ENCODE measurements at places on chromosomes 16 and 17. TPM values are rescaled to one million over a fixed set of nuclear protein-coding genes. Genes with fewer than 3 reads are reported as not detected.

The SCGB1C2 gene
- not detected for total RNA-seq

The ARHGAP44 gene
- 2.0 TPM for total RNA-seq

The CLEC18C gene
- total RNA-seq, result 0.20 TPM

The CDK12 gene
- 46.3 TPM for total RNA-seq

The G6PC1 gene
- not detected for total RNA-seq

The BEAN1 gene
- 0.73 TPM for total RNA-seq

The CDRT15L2 gene
- not detected for total RNA-seq

The ITGA3 gene
- 21.7 TPM for total RNA-seq

The DNAJC7 gene
- 64.3 TPM for total RNA-seq

The PDIA2 gene
- not detected for total RNA-seq

The FCSK gene
- 7.3 TPM for total RNA-seq

The CYBC1 gene
- 57.3 TPM for total RNA-seq

The ZNF778 gene
- total RNA-seq, result 7.4 TPM

The TBC1D3E gene
- total RNA-seq, result not detected

The CD300A gene
- not detected for total RNA-seq

The ZSCAN10 gene
- not detected for total RNA-seq

The MYH13 gene
- total RNA-seq, result not detected

The VTN gene
- total RNA-seq, result not detected

The PRSS21 gene
- 0.59 TPM for total RNA-seq

The MMP28 gene
- total RNA-seq, result 0.37 TPM

The SLFN14 gene
- not detected for total RNA-seq

The CDH8 gene
- not detected for total RNA-seq

The CCL4L2 gene
- total RNA-seq, result not detected

The RASD1 gene
- 17.6 TPM for total RNA-seq

The SPIRE2 gene
- total RNA-seq, result 3.9 TPM

The PRR29 gene
- 0.73 TPM for total RNA-seq

The PRRT2 gene
- total RNA-seq, result 0.73 TPM

The TP53TG3 gene
- not detected for total RNA-seq

The OTOA gene
- under 0.01 TPM for total RNA-seq

The PCGF2 gene
- total RNA-seq, result 4.4 TPM

The ST6GALNAC2 gene
- not detected for total RNA-seq

The KRT31 gene
- not detected for total RNA-seq

The MLKL gene
- total RNA-seq, result 15.1 TPM

The EVI2B gene
- 1.4 TPM for total RNA-seq

The GRAPL gene
- not detected for total RNA-seq

The KRT28 gene
- total RNA-seq, result not detected

The OR1F1 gene
- total RNA-seq, result not detected

The ASB16 gene
- total RNA-seq, result under 0.01 TPM

The OR3A3 gene
- total RNA-seq, result not detected

The KRT33B gene
- total RNA-seq, result not detected

The ZFPM1 gene
- 2.2 TPM for total RNA-seq

The WFDC1 gene
- total RNA-seq, result under 0.01 TPM

The SERPINF2 gene
- total RNA-seq, result not detected

The ZFP3 gene
- 2.0 TPM for total RNA-seq

The NXPH3 gene
- under 0.01 TPM for total RNA-seq

The TPSG1 gene
- not detected for total RNA-seq

The PSMD7 gene
- total RNA-seq, result 59.9 TPM

The HSF4 gene
- total RNA-seq, result 6.2 TPM

The CDRT15 gene
- not detected for total RNA-seq

The KRTAP9-8 gene
- total RNA-seq, result not detected

The STARD3 gene
- total RNA-seq, result 32.0 TPM

The STH gene
- not detected for total RNA-seq

The KRT13 gene
- total RNA-seq, result not detected

The TAC4 gene
- not detected for total RNA-seq

The NPB gene
- total RNA-seq, result under 0.01 TPM

The SPN gene
- not detected for total RNA-seq

The KRTAP2-3 gene
- not detected for total RNA-seq
